ENCODE measurements at places on chromosomes 7 and 10. TPM values are rescaled to one million over a fixed set of nuclear protein-coding genes. Genes with fewer than 3 reads are reported as not detected.

Gene MYH16
- not detected for total RNA-seq

Gene LRRC18
- total RNA-seq = not detected

Gene CDC14C
- total RNA-seq = not detected

Gene FIS1
- 210 TPM for total RNA-seq

Gene MOGAT3
- total RNA-seq = not detected

Gene ENO4
- not detected for total RNA-seq

Gene UCN3
- total RNA-seq = not detected

Gene TEX36
- total RNA-seq = not detected

Gene NPTX2
- 8.8 TPM for total RNA-seq

Gene CELF2
- total RNA-seq = 18.1 TPM

Gene MYOZ1
- not detected for total RNA-seq

Gene CNOT4
- 23.0 TPM for total RNA-seq

Gene CLRN3
- not detected for total RNA-seq

Gene CFAP46
- total RNA-seq = not detected

Gene MBL2
- total RNA-seq = not detected

Gene TACC2
- total RNA-seq = 261 TPM

Gene ARHGAP22
- total RNA-seq = 7.2 TPM

Gene ASB4
- total RNA-seq = 0.13 TPM

Gene LEP
- total RNA-seq = 2.0 TPM

Gene GPR15LG
- 2.0 TPM for total RNA-seq

Gene CHST3
- 18.7 TPM for total RNA-seq

Gene DNAH11
- total RNA-seq = 2.3 TPM

Gene TRA2A
- total RNA-seq = 41.7 TPM

Gene LIPM
- total RNA-seq = 25.9 TPM

Gene OR6B1
- total RNA-seq = not detected

Gene PON1
- 0.30 TPM for total RNA-seq

Gene GPER1
- total RNA-seq = 2.6 TPM

Gene SAP25
- total RNA-seq = 3.8 TPM

Gene CACNB2
- total RNA-seq = 11.6 TPM

Gene RPEL1
- not detected for total RNA-seq

Gene INSYN2A
- 0.11 TPM for total RNA-seq

Gene HOXA13
- not detected for total RNA-seq

Gene GJC3
- 1.9 TPM for total RNA-seq

Gene PPP1R17
- total RNA-seq = not detected

Gene CALHM1
- total RNA-seq = not detected

Gene TAS2R41
- total RNA-seq = not detected

Gene ACSL5
- total RNA-seq = 6.5 TPM

Gene OR2A14
- not detected for total RNA-seq

Gene ENTPD1
- total RNA-seq = 18.9 TPM

Gene SUN3
- not detected for total RNA-seq

Gene CEP55
- 4.3 TPM for total RNA-seq

Gene ODAD2
- 0.23 TPM for total RNA-seq

Gene HOXA11
- not detected for total RNA-seq

Gene AKR1B1
- total RNA-seq = 21.5 TPM

Gene FFAR4
- 1.3 TPM for total RNA-seq

Gene RELN
- total RNA-seq = 1.5 TPM

Gene CPA4
- total RNA-seq = 82.7 TPM

Gene UPK3BL2
- 13.8 TPM for total RNA-seq
